ENCODE measurements at places on chromosomes 7 and 10.

GRCh38 chr7:135886345-135887132, 90.6 kb downstream of the MTPN start:
- DNase-seq = no peak

- DNase-seq = no peak
These were observed 94.3 kb upstream of the ADO start for GRCh38 chr10:62710182-62710581.

DNA sequence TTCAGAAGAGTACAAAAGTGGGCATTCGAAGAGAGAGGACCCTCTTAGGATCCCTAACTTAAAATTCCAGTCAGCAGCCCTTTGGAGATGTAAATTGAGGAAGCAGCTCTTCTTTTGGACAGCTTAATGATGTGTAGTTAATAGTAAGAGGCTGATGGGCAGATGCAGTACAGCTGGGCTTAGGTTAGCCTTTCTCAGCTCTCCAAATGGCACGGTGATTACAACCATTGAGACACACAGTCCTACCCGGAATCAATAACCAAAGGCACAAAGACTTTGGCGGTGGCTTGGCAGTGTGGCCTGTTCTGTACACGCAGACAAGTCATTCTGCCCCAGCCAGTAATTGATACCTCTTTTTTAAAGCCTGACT, 26.8 kb downstream of the GAD2 start:
- no peak for DNase-seq

- DNase-seq = no peak
These were observed 1.3 kb upstream of the CUL1 start for GRCh38 chr7:148697256-148698006.

DNA sequence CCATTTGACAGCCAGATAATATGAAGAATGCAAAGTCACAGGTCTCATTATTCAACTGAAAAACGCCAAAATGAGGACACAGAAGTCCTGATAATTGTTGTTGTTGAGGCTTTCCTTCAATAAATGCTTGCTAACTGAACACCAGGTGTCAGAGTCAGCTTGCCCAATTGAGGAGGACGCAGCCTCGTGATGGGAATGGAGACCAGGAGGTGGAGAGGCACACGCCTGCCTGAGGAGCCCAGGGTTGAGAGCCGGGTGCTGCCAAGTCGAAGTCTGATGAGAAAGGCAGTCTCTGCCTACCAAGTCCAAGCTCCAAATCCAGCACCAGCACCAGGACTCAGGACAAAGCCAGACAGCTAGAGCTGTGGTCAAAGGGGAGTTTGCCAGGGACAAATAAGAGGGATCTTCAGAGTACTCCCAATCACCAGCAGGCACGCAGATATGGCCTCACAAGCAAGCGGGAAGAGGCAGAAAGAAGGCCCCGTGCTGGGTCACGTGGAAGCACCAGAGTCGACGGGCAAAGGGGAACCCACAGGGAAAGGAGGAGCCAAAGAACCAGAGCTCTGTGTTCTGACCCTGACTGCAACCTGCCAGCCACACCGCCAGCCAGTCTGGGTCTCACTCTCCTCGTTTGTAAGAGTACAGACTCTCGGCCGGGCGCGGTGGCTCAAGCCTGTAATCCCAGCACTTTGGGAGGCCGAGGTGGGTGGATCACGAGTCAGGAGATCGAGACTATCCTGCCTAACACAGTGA, 47.6 kb downstream of the VOPP1 start:
- DNase-seq = no peak

DNA sequence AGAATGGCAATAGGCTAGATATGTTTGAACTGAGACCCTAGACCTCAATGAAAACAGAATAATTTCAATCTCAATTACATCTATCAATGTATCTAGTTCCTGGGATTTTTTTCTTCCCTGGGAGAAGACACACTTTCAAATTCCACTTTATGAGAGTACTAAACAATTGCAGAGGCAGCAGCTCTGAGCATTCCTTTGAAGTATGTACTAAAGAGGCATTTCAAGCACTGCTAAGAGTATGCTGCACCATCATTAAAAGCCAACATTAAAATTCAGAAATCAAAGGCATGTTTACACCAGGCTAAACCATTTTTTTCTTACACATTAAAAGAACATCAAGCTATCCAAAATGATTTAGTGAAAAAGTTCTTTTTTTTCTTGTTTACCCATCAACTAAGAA, 297.9 kb upstream of the CACNA2D1 start:
- DNase-seq = no peak

DNA sequence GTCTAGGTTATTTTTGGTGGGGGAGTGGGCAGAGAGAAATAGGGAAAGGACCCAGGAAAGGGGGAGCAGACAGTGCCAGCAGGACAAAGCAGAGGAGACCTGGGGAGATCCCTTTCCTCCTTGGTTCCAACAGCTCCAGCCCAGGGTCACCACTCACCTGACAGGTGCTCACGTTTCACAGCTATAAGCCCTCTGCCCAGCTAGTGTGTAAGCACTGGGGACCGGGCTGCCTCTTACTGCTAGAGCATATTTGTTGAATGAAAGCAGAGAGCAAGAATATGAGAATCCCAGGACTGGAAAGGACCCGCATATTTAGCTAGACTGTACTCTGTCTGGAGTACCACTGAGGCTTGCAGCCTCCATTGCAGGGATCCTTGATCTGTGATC, 6.7 kb downstream of the ZCCHC24 start:
- no peak for DNase-seq

DNA sequence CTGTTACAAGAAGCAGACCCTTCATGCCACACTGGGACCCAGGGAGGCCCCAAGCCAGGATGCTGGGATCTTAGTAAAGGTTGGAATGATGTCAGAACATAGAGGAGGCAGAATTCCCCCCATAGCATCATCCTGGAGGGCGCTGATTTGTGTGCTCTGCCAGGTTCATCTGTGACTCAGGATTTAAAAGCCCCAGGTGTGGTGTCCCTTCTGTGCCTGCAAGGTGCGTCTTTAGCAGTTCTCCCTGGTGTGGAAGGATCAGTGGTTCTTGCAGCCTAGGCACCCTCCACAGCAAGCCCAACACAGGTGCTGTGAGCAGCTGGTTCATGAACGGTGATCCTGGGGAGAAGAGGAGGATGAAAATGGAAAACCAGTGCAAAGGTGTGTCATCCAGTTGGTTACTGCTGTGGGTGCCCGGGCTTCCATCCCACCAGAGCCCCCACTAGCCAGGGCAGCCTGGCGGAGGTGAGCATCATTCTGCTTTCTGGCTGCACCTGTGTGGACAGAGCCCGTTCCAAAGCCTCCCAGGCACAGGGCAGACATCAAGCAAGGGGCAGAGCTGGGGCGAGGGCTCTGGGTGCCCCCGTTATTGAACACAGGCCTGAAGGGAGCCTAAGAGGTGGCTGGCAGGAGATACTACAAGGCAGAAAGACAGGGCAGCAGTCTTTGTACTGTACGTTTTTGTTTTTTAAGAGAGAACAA, 49.5 kb downstream of the IKZF1 start:
- no peak for DNase-seq

GRCh38 chr7:17307969-17308648, 9.7 kb downstream of the AHR start:
- no peak for DNase-seq

DNA sequence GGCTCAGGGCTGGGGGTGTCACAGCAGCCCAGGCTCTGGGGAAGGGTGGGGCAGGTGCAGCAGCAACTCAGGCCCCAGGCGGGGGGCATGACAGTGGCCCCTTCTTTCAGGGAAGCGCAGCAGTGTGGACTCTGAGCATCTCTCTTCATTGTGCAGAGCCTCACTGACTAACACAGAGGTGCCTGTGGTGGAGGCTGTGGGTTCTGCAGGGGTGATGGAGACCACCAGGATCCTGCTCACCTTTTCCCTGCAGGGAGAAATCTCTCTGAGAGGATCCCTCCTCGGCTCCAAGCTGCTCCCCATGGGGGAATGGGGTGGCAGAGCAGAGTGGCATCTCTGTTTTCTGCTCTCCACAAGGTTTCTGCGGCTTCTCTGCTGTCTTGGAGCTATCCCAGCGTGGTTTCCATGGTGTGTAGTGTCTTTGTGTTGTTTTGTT, 37.8 kb upstream of the SHH start:
- no peak for DNase-seq

DNA sequence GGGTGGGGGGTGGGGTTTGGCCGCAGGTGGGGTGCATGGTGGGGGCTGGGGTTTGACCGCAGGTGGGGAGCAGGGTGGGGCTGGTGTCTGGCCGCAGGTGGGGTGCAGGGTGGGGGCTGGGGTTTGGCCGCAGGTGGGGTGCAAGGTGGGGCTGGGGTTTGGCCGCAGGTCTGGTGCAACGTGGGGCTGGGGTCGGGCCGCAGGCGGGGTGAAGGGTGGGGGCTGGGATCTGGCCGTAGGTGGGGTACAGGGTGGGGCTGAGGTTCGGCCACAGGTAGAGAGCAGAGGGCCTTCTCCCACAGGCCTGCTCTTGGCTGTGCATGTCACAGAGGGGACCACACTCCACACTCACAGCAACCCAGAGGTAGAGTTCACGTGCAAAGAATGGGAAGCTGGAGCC, 586.6 kb downstream of the PTPRN2 start:
- no peak for DNase-seq

DNA sequence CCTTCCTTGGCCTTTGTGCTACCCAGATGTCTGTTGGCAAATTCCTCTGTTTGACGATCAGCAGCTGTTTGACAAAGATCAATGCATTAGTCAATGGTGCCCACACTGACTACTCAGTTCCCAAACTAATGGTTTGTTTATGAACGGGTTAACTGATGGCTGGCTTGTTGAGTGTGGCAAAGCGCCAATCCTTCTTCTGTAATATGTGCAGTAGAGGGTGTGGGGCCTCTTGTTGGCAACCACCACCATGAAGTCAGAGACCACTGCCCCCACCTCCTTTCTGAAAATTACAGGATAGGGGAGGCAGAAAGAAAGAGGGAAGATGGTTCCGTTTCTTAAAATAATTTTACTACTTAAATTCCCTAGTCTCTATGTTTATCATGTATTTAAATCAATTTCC, 2.6 kb upstream of the PLCE1 start:
- no peak for DNase-seq

DNA sequence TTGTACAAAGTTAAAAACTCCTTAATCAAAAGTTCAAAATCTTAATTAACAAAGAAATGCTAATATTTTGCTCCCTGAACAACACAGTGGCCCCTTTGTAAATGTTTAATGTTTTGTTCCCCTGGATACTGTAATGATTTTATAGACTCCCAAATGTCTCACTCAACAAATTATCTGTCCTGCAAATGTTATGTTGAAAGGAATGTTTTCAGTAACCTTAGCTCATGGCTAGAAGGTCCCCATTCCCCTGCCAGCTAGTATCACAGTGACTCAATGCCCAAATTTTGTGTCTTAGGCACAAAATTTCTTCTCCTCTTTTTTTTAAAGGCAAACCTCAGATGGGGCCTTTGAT, 298.9 kb downstream of the ELMO1 start:
- no peak for DNase-seq

DNA sequence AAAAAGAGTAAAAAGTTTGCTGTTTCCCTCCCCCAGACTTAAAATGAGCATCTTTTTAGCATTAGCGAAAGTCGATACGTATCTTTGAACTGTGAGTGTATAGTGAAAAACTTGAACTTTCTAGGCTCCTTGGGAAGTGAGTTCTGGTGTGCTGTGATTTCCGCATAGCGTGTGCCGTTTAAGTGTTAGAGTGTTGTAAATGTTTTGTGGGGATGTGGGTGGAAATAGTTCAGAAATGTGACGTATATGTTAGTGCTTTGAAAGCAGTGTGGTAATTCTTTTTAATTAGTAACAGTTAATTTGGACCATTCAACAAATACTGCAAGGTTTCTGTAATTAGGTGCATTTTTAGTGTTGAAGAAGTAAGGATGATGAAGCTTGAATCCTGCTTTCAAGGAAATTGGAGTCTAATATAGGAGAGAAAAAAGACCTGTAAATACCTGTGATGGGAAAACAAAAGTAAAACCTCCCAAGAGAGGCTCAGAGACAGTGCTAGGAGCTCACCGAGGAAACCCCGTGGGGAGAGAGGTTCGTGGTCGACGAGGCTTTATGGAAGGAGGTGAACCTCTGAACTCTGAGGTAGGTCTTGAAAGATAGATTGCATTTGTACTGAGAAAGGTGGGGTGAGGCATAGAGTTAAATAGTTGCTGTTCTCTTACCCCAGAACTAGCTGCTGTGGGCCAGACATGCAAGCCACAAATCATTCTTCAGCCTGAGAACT, 40.8 kb downstream of the RBM33 start:
- no peak for DNase-seq

- no peak for DNase-seq
These were observed 16.0 kb downstream of the GRIFIN start for GRCh38 chr7:2460188-2460587.

DNA sequence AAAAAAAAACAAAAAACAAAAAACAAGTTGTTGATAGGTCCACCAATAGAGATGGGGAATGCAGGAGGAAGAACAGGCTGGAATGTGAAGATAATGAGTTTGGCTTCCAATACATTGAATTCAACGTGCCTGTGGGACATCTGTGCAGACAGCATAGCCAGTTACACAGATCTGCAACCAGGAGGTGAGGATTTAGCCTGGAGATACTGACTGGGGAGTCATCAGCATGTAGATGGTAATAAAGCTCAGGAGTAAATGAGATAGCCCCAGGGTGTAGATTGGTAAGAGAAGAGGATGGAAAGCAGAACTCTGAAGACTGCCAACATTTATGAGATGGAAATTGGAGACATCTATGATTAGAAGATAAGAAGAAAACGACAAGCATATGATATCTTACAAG, 4.7 kb upstream of the TRIM8 start:
- DNase-seq = no peak

DNA sequence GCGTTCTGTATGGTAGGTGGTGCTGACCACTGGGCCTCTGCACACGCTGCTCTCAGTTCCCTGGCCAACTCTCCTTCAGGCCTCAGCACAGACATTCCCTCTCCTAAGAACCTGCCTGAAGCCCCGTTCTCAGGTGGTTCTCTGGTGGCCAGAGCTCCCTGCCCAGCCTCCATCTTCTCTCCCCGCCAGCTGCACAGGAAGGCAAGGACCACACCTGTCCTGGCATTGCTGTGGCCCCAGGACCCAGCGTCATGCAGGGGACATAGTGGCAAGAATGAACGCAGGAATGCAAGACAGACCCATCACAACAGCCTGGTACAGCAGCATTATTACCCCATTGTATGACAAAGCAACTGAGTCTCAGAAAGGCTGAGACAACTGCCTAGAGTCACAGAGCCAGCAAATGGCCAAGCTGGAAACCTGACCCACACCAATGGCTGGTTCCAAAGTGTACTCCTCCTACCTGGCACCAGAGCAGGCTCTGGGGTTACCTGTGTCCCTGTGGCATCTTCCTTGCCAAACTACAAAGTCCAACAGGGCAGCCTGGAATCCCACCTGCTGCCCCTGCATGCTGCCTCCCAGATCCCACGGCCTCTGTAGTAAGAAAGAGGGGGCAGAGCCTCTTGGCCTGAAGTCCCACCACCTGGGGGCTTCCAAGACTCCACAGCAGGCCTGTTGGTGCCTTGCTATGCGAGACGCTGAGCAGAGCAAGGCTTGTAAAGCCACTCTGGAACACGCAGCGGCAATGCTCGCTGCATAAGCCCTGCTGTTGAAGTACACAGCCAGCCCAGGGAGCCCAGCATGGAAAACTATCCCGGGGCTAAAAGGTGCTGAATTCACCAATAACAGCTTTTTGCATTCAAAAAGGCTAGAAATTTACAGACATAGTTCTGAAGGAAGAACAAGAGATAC, 73.3 kb downstream of the CHST15 start:
- DNase-seq = no peak
